Tibial nerve (tissue), 4 donors: ENCODE measurements at places on chromosomes 6 and 20. TPM values are rescaled to one million over a fixed set of nuclear protein-coding genes. Genes with fewer than 3 reads are reported as not detected.

DNA sequence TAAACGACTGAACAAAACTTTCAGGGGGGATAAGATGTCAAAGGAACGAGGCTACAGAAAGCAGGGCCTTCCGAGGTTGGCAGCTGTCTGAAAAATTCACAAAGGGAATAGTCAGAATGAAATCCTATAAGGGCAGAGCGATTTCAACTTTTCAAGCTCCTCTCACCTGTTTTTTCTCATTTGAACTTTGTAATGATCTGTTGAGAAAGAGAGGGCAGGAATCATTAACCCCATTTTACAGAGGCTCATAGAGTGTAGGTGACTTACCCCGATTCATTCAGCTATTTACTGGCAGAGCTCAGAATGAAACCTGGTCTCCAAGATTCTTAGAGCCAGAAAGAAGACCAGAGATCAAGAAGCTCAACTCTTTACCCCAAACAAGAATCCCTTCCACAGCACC lies 266.1 kb upstream of the ARID1B start:
- H3K4me3 ChIP-seq: no peak overlapping the region
- H3K27me3 ChIP-seq: no peaks in the 10 kb centered on the region
- H3K4me1 ChIP-seq: no peaks in the 10 kb centered on the region
- DNase-seq: no peak
- H3K36me3 ChIP-seq: no peaks in the 10 kb centered on the region

DNA sequence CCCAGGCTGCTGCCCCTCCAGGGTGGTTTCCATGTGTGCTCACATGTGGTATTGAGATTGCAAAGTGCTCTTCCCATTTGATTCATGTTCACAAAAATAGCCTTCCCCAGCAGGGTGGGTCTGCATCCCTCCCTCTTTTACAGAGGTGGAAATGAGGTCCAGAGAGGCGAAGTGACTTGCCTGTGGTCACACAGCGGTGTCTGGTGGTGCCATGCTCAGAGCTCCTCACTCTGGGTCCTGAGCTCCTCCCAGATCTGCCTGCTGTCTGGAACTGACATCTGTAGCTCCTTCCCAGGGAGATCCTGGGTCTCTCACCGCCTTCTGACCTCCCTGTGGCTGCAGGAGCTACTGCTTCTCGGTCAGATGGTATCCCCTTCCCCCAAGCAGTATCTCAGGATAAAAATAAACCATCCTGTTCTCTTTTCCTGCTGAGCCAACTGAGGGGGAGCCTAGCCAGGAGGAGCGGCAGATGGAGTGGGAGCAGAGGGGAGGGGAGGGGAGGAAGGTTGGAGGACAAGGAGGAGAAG lies 11.9 kb downstream of the CD40 start:
- H3K4me3 ChIP-seq: no peak overlapping the region
- DNase-seq: no peak
- no peaks in the 10 kb centered on the region for H3K27me3 ChIP-seq
- no peaks in the 10 kb centered on the region for H3K36me3 ChIP-seq
- peaks cover 10% of the 10 kb centered on the region for H3K4me1 ChIP-seq
- no peak overlapping the region for H3K27ac ChIP-seq

GRCh38 chr6:55833284-55833683 lies 42.1 kb downstream of the BMP5 start:
- no peaks in the 10 kb centered on the region for H3K27me3 ChIP-seq
- H3K4me3 ChIP-seq: no peak overlapping the region
- no peaks in the 10 kb centered on the region for H3K36me3 ChIP-seq
- H3K4me1 ChIP-seq: no peaks in the 10 kb centered on the region

- no peak overlapping the region for H3K27ac ChIP-seq
- H3K4me1 ChIP-seq: no peaks in the 10 kb centered on the region
- H3K4me3 ChIP-seq: no peak overlapping the region
- H3K36me3 ChIP-seq: no peaks in the 10 kb centered on the region
- DNase-seq: no peak
- no peaks in the 10 kb centered on the region for H3K27me3 ChIP-seq
Observed at GRCh38 chr6:24430086-24430485, 27.4 kb downstream of the MRS2 start.

GRCh38 chr6:16316741-16317251 lies 78.4 kb downstream of the GMPR start:
- H3K4me3 ChIP-seq: no peak overlapping the region
- no peak overlapping the region for H3K27ac ChIP-seq
- DNase-seq: peak; percentile 39
- H3K36me3 ChIP-seq: no peaks in the 10 kb centered on the region
- no peaks in the 10 kb centered on the region for H3K27me3 ChIP-seq

DNA sequence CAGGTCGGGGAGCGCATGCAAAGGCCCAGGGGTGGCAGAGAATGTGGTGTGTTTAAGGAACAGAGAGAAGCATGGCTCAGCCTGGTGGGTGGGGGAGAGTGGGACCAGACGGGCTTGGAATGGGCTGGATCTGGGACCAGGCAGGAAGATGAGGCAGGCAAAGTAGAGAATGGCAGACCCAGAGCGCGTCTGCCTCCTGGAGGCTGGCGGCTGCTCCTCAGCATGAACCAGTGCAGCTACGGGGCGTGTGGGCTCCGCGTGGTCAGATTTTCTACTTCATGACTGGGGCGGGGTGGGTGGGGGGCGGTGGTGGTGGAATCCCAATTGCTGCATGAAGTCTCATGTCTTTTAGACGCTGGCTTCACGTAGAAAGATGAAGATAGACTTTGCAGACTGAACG lies 135.6 kb downstream of the TFAP2C start:
- DNase-seq: no peak
- no peak overlapping the region for H3K4me3 ChIP-seq
- no peaks in the 10 kb centered on the region for H3K4me1 ChIP-seq
- no peaks in the 10 kb centered on the region for H3K27me3 ChIP-seq
- H3K36me3 ChIP-seq: no peaks in the 10 kb centered on the region

DNA sequence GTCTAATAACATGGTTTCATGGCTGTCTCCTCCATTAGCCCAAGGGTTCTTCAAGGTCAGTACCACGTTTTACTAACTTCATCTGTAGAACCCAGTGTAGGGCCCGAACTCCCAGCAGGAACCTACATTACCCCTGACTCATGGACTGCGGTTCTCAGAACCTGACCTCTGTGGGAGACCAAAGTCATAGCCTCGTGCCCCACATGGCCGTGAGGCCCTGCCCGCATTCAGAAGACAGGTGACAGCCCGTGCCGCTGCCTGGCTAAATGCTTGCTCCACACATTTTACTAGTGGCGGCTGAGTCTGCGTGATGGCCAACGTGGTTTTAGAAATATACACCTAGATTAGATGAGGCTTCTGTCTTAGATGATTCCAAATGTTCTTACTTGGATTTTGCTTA lies 94.9 kb downstream of the CDH4 start:
- H3K27me3 ChIP-seq: no peaks in the 10 kb centered on the region
- no peaks in the 10 kb centered on the region for H3K4me1 ChIP-seq
- no peak overlapping the region for H3K4me3 ChIP-seq
- no peaks in the 10 kb centered on the region for H3K36me3 ChIP-seq

DNA sequence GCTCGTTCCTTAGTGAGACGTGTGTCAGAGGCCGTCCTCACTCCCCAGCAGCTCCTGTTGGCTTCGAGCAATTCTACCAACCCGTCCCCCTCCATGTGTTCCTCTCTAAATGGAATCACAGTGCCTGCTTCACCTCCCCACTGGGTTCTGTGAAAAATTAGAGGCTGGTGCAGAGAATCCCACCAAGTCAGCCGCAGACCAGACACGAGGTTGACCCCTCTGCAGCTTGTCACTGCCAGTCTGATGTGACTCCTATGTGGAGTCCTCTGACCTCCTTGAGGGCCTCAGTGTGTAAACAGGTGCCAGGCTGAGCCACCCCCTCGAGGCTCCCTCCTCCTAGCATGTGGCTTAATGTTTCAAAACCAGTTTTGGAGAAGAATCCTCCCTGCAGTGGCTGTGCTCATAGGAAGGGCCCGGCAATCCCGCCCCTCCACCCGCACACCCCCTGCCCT lies 12.6 kb upstream of the IRF4 start:
- H3K27ac ChIP-seq: no peak overlapping the region
- H3K27me3 ChIP-seq: peaks cover 43% of the 10 kb centered on the region
- H3K4me1 ChIP-seq: no peaks in the 10 kb centered on the region
- H3K4me3 ChIP-seq: no peak overlapping the region

- no peak overlapping the region for H3K27ac ChIP-seq
- no peaks in the 10 kb centered on the region for H3K27me3 ChIP-seq
- H3K4me1 ChIP-seq: peaks cover 11% of the 10 kb centered on the region
- H3K36me3 ChIP-seq: no peaks in the 10 kb centered on the region
Observed at GRCh38 chr6:82000551-82000950, 247.0 kb downstream of the IBTK start.

- no peak for DNase-seq
- peaks cover 17% of the 10 kb centered on the region for H3K4me1 ChIP-seq
- H3K27me3 ChIP-seq: no peaks in the 10 kb centered on the region
Observed at GRCh38 chr6:113362301-113363047, 494.7 kb upstream of the MARCKS start.

- H3K4me1 ChIP-seq: peaks cover 8% of the 10 kb centered on the region
- no peak overlapping the region for H3K27ac ChIP-seq
- H3K4me3 ChIP-seq: no peak overlapping the region
- DNase-seq: no peak
Observed at GRCh38 chr6:5337573-5337972, 76.3 kb downstream of the FARS2 start.

Gene SIGLEC1
- 33.9 TPM for total RNA-seq

Gene FKBP1C
- not detected for total RNA-seq

Gene TRDN
- total RNA-seq: 0.59 TPM

Gene PKIG
- total RNA-seq: 100 TPM

Gene KHDRBS2
- total RNA-seq: not detected
